ENCODE measurements at places on chromosomes 5 and 9.

DNA sequence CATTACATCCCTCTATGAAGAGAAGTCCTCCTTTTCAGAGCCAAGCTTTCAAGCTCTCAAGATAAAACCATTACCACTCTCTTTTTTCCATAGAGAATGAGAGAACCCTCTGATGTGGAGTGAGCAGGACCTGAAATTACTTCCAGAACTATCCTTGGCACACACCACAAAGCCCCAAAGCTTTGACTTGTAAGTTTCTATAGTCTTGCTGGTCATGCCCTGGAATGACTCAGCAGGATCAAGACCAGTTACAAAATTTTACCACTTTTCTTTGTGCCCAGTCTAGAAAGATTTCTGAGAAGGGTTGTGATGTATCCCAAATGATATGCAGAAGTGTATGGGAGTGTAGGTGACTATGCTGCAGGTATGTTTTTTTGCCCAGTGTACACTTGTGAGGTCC is 760.6 kb downstream of the TLE1 start:
- no peak for DNase-seq

GRCh38 chr9:84838879-84839278 is 169.3 kb downstream of the NTRK2 start:
- no peak for DNase-seq

DNA sequence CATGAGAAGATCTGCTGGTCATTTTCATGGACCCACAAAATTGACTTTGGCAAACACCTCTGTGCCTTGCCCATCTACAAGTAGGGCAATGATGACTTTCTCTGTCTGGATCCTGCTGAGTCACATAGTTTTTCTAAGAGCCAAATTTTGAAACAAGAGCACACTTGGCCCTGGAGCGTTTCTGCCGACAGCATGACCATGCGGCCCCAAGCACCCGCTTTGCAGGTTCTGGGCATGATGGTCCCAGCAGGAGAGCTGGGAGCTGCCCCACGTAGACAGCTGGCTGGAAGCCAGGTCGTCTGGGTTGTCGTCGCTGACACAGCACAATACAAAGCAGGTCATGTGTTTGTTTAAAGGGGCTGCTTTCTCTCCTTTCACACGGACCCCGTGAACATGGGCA is 159.8 kb downstream of the SYK start:
- peak; percentile 9 for DNase-seq

DNA sequence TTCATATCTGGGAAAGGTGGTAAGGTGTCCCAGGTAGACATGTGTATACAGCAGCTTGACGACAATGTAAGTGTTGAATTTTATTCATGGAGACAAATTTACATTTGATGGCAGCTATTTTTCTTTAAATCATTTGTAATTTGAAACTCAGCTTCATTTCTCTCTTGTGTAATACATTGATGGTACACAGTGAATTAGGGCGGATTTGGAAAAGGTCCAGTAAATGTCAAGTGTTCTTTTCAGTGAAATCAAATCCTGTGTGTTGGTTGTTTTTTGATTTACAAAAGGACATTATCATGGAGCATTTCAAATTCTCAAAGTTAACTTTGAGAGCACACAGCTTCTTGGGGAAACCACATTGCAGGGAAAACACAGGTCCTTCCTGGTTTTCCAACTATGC is 30.0 kb upstream of the PCSK1 start:
- DNase-seq, result peak; percentile 40

DNA sequence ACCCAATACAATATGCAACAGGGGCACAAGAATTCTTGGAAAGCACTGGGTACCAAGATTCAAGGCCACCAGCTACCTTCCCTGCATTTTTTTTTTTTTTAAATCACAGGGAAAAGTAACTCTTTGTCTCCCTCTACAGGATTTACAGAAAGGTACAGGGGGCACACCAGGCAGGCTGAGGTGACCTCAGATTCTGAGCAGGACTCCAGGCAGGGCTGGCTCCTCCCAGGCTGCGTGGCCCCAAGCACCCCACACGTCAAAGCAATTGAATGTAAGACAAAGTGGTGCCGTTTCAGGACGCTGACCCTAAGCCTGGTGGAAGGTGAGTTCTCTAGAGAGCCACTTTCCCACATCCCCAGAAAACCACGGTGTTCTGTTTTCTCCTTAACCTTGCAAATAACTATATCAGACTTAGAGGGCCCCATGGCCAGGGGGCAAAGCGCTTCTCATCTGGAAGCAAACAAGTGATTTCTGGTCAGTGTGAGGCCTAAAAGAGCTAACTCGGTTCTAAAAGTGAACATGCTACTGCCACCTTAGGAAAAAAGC is 222.6 kb downstream of the ROR2 start:
- no peak for DNase-seq

- DNase-seq, result no peak
Observed at GRCh38 chr5:139660923-139661814, 13.0 kb downstream of the CXXC5 start.

DNA sequence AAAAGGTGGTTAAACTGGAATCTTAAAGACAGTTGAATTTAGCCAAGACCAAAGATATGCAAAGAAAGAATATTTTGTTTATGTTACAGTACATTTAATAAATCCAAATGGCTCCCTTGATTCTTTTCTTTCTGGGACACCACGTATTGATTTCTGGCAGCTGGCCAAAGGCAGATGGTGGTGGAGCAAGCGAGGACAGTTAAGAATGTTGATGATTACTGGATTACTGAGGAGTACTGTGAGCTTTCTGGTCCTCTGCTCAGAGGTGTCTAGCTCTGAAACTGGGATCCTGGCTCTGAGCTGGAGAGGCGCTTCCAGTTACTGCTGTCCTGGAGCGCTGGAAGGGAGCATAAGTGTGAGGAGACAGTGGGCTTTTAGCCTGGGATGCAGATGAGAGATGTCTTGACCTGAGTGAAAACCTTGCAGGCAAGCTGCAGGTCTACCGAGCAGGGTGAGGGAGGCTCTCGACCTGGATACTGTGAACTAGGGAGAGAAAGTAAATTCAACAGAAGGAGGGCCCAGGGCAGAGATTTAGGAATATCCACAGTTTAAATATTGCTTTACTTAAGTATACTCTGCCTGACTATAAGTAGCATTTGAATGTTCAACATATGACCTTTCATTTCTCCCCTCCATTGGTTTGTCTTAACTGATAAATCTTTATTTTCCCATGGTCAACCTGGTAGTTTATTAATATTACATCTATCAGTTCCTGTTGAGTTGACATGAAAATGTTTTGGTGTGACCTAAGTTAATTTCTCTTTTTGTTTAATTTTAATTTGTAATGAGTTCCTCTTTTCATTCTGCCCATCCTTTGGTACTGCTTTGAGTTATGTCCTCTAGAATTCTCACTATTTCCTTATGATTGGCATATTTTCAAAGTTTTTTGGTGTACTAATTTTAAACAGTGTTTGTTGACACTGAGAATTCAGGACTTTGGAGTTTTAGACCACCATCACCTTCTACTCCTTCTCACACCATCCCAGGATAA is 3.7 kb downstream of the SYK start:
- DNase-seq, result peak; percentile 85

DNA sequence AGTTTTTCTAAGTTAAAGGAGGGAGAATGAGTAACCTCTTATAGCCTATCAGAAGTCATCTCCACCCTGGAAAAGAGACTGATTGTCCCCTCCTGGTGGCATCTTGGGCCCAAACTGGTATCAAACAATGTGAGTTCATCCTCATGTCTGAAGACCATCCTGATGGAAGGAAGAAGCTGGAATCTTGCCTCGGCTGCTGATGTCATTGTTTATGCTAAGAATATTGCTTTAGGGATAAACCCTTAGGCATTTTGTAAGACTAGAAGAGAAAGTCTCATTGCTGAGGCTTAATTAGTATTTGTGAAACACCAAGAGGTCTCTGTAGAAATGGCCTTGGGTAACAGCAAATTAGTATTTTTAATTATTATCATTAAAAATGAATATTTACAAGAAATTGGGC is 65.7 kb upstream of the KCNN2 start:
- DNase-seq, result no peak

DNA sequence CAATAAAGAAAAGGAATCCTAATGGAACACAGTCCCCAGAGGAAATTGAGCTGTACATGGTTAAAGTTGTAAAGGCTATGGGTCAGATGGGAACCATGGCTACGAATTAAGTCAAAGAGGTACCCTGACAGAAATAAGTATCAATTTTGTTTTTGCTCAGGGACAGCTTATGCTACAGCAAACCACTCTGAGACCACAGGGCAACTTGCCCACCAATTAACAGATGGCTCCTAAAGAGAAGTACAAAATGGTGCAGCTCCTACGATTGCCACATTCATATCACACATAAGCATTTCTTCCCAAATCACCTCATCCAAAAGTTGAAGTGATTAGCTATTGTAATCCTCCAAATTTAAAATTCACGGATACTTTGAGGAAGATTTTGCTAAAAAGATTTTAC is 83.0 kb downstream of the ELAVL2 start:
- DNase-seq, result no peak

DNA sequence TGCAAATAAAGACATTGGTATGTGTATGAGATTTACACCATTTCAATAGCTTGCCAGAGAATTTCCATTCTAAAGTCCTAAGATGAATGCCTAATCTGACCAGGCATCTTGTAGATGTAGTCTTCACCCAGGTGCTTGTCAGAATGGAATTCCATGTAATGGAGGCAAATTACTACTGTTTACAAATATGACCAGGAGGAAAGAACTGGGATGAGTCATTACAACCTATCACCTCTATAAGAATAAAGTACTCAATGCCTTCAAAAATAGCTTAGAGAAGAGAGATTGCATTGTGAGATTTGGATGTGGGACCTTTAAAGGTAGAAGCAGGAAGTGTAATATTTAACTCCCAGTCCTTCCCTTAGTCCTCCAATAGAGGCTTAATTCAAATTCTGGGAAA is 507.0 kb upstream of the PTGER4 start:
- DNase-seq, result no peak

- no peak for DNase-seq
Observed at GRCh38 chr5:33530183-33531036, 89.6 kb downstream of the TARS1 start.

GRCh38 chr9:134592018-134592818 is 49.4 kb upstream of the COL5A1 start:
- no peak for DNase-seq

DNA sequence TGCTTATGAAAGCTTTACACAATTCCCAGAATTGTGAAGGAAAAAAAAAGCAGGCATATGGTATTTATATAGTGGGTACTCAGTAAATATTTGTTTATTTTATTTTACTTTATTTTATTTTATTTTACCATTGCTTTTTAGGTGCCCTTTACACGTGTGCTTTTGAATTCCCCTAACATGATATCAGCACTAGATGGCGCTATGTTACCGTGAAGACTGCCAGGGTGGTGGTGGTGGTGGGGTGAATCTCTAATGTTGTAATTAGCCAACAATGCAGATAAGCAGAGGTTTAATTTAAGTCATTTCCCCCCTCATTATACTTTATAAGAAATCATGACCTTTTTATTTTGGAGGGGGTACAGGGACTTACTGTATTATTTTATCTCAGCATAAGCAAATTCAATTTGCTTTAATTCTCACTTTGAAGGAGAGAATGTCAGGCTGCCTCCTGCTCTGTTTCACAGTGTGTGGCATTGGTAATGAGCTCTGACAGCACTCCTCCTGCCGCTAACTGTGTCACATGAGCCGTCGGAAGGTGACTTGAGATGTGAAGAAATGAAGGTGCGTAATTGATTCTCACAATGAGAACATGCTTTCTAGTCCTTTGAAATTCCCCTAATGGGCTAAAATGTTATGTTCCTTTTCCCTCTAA is 165.6 kb downstream of the YTHDC2 start:
- DNase-seq, result peak; percentile 5

DNA sequence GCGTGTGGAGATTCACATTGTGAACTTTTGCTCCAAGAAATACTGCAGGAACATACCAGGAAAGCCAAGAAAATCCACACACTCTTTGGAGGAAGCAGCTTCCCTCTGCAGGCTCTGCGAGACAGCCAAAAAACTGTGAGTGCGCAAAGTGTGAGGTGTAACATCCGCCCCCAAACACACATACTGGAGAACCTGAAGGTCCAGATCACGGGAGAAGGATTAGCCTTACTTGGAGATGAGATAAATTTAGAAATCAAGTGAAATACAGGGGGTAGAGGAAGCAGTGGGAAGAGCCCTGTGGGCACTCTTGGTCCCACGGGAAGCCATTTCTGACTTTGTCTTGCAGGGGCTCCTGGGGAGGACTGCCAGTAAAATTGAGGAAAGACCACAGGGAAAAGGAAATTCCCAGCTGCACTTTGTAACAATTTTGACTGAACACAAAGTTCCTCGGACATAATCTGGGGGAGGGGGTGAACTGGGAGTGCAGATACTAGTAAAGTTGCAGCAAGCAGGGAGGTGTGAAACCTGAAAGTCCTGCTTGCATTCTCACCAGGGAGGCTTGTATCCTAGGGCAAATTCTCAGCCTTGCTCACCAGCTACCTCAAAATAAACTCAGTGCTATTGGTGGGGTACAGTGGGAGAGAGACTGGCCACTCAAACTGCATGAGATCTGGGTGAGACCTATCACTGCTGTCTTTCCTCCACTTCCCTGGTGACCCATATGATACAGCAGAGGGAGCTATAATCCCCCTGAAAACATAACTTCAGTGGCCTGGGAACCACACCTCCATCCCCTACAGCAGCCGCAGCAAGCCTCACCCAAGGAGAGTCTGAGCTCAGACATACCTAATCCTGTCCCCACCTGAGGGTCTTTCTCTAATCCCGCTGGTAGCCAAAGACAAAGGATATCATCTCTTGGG is 109.1 kb downstream of the ALDH1A1 start:
- DNase-seq, result no peak

GRCh38 chr5:1515921-1516571 is 7.7 kb downstream of the LPCAT1 start:
- DNase-seq, result no peak

DNA sequence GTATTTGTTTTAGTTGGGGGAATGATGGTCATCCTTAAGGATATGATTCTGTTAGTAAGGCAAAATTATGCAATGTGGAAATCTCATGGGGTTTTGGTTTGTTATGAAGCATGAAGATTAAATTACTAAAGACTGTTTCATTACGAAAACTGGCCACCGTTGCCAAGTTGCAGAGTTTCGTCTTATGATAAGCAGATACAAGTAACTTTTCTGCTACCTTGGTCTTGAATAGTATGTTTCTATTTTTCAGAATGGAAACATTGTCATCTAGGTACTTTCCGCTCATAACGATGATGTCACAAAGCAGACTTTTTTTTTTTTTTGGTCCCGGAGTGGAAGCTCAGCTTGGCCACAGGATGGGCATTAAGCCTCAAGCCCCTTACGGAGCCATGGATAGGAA is 4.2 kb downstream of the CCNI2 start:
- no peak for DNase-seq

- no peak for DNase-seq
Observed at GRCh38 chr9:132740526-132741309, 70.5 kb downstream of the GTF3C4 start.

- no peak for DNase-seq
Observed at GRCh38 chr9:114177423-114178064, 22.2 kb downstream of the COL27A1 start.

GRCh38 chr9:133303266-133304157 is 28.5 kb upstream of the ABO start:
- DNase-seq, result no peak

- no peak for DNase-seq
Observed at GRCh38 chr9:28232686-28233085, 659.4 kb upstream of the C9orf72 start.

- peak; percentile 51 for DNase-seq
Observed at GRCh38 chr5:52262844-52263243, 524.9 kb upstream of the ITGA1 start.

Data from NCI-H1092 (cell line).